ENCODE measurements at places on chromosomes 3 and 15.

- no peak overlapping the region for H3K4me3 ChIP-seq
- H3K27ac ChIP-seq = no peak overlapping the region
- H3K27me3 ChIP-seq = no peaks in the 10 kb centered on the region
- peaks cover 68% of the 10 kb centered on the region for H3K36me3 ChIP-seq
Measured at GRCh38 chr3:141575879-141576743, 89.3 kb downstream of the RASA2 start.

GRCh38 chr3:115022835-115023398 is 124.2 kb downstream of the ZBTB20 start:
- no peak for DNase-seq
- H3K36me3 ChIP-seq = no peaks in the 10 kb centered on the region

- peak overlapping the region; percentile 49 for H3K27ac ChIP-seq
- no peaks in the 10 kb centered on the region for H3K4me1 ChIP-seq
- no peaks in the 10 kb centered on the region for H3K27me3 ChIP-seq
- no peak for DNase-seq
- H3K4me3 ChIP-seq = peak overlapping the region; percentile 29
Measured at GRCh38 chr3:190101320-190102011, 19.2 kb downstream of the P3H2 start.

DNA sequence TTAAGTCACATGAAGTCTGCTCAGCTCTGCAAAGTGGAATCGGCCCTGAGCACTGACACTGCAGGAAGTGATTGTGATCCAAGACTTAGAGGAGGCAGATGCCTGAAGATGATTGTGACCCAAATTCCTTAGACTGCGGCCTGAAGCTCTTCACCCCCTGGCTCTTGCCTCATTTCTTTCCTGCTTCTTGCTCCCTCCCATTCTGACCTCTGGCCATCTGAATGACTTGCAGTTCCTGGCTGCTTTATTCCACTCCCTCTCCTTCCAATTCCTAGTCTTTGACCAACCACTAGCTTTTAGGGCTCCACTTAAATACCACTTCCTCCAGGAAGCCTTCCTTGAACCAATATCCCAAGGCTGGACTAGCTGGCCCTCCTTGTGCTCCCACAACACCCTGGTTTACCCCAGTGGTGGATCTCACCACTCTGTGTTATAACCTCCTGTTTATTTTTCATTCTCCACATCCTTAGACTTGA is 9.9 kb upstream of the EPB42 start:
- no peaks in the 10 kb centered on the region for H3K27me3 ChIP-seq
- H3K4me1 ChIP-seq = no peaks in the 10 kb centered on the region
- peak; percentile 74 for DNase-seq

- H3K36me3 ChIP-seq = no peaks in the 10 kb centered on the region
- H3K4me3 ChIP-seq = peak overlapping the region; percentile 40
- peak; percentile 77 for DNase-seq
- no peaks in the 10 kb centered on the region for H3K27me3 ChIP-seq
- no peak overlapping the region for H3K27ac ChIP-seq
- no peaks in the 10 kb centered on the region for H3K4me1 ChIP-seq
Measured at GRCh38 chr3:32467333-32468070, 35.1 kb downstream of the CMTM6 start.

GRCh38 chr3:179224584-179224983 is 26.3 kb downstream of the KCNMB3 start:
- H3K36me3 ChIP-seq = peaks cover 52% of the 10 kb centered on the region
- no peaks in the 10 kb centered on the region for H3K27me3 ChIP-seq
- DNase-seq = no peak
- no peaks in the 10 kb centered on the region for H3K4me1 ChIP-seq

DNA sequence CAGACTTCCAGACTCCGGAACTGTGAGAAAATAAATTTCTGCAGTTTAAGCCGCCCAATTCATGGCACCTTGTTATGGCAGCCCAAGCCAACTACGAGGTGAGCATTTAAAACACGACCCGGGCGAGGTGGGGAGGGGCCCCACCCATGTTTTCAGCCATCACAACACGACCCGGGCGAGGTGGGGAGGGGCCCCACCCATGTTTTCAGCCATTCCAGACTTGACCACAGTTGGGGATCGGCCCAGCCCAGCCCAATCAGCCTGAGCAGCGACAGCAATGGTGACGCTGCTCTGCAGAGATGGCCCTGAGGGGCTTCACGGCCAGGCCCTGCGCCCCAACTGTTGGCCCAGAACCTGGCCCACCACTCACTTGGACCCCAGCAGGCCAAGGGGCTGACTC is 93.1 kb downstream of the ATP10A start:
- no peak for DNase-seq
- H3K4me1 ChIP-seq = peaks cover 46% of the 10 kb centered on the region
- no peaks in the 10 kb centered on the region for H3K27me3 ChIP-seq
- H3K36me3 ChIP-seq = peaks cover 10% of the 10 kb centered on the region
- no peak overlapping the region for H3K4me3 ChIP-seq

GRCh38 chr3:31808143-31808720 is 172.8 kb downstream of the OSBPL10 start:
- H3K27me3 ChIP-seq = no peaks in the 10 kb centered on the region
- no peaks in the 10 kb centered on the region for H3K4me1 ChIP-seq
- no peak overlapping the region for H3K27ac ChIP-seq
- no peak for DNase-seq
- no peak overlapping the region for H3K4me3 ChIP-seq
- H3K36me3 ChIP-seq = no peaks in the 10 kb centered on the region

- H3K27me3 ChIP-seq = no peaks in the 10 kb centered on the region
- H3K27ac ChIP-seq = no peak overlapping the region
- no peaks in the 10 kb centered on the region for H3K4me1 ChIP-seq
- no peak for DNase-seq
Measured at GRCh38 chr3:154227531-154227930, 96.8 kb downstream of the DHX36 start.

GRCh38 chr3:170321321-170322034 is 36.0 kb upstream of the SKIL start:
- no peaks in the 10 kb centered on the region for H3K36me3 ChIP-seq
- H3K4me3 ChIP-seq = no peak overlapping the region
- no peak overlapping the region for H3K27ac ChIP-seq
- H3K27me3 ChIP-seq = no peaks in the 10 kb centered on the region
- DNase-seq = no peak
- no peaks in the 10 kb centered on the region for H3K4me1 ChIP-seq

GRCh38 chr3:167929968-167930367 is 165.8 kb downstream of the GOLIM4 start:
- H3K4me3 ChIP-seq = no peak overlapping the region
- no peaks in the 10 kb centered on the region for H3K27me3 ChIP-seq
- H3K36me3 ChIP-seq = no peaks in the 10 kb centered on the region
- no peak for DNase-seq
- no peaks in the 10 kb centered on the region for H3K4me1 ChIP-seq

DNA sequence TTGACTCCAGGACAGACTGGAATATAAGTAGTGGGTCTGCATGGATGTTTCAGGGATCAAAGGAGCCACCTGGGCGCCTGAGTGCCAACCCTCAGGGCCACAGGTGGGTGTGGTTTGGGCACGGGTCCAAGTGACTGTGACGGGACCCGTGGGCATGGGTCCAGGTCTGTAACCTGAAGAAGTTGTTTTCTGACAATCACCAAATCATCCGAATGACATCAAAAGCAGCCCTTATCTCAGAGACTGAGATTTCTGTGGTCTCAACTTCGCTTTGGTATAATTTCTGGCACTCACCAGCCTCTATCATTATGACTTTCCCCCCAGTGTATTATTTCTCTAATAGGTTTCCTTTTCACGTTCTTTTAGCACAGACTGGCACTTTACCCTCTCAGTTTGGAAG is 24.4 kb downstream of the RLBP1 start:
- H3K27ac ChIP-seq = peak overlapping the region; percentile 57
- peaks cover 32% of the 10 kb centered on the region for H3K4me1 ChIP-seq
- no peaks in the 10 kb centered on the region for H3K27me3 ChIP-seq
- H3K4me3 ChIP-seq = no peak overlapping the region
- DNase-seq = no peak
- H3K36me3 ChIP-seq = peaks cover 72% of the 10 kb centered on the region

DNA sequence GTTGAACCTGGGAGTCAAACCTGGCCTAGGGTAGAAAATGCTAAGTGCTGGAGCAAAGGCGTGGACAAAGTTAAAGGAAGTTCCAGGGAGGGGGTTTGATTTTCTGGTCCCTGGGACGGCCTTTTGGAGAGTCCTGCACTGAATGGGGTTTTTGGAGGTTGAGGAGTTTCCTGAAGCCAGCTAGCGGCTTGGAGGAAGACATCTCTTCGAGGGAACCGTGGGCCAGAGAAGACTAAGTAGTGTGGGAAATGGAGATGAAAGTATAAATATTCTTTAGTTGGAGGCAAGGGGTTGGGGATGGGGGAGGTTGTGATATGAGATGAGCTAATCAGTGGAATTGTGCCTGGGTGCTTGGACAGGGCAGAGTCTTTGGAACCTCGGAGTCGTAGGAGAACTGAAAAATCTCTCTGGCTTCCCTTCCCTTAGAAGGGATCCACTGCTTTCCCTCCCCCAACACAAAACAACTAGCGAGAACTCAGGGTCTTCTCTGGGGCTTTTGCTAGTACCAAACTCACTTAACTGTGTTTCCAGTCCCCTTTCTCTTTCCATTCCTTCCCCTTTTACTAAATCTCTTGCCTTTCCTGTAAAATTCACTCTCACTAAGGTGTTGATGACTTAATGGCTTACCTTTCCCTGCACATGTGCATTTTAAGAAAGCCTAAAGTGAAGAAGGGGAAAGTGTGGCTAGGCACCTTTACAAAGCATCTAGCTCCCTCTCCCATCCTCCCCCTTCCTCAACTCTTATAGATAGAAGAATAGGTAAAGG is 1.0 kb downstream of the LPP start:
- peak overlapping the region; percentile 68 for H3K4me3 ChIP-seq
- no peaks in the 10 kb centered on the region for H3K36me3 ChIP-seq
- no peaks in the 10 kb centered on the region for H3K27me3 ChIP-seq
- peaks cover 45% of the 10 kb centered on the region for H3K4me1 ChIP-seq
- no peak for DNase-seq

DNA sequence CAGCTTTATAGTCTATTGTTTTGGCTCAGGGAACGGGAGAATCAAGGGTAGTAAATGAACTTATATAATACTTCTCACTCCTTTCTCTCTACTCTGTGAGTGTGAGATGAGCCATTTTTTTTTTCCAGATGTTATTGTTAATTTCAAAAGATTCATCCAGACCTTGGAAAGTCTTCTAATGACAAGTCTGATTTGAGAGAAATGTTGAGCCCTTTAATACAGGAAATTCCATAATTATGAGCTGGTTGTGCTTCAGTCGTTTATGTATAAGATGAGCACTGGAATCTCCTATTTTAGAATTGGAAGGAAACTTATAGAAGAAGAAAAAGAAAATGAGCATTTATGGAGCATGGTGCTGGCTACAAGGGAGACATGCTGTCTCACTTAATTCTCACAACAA is 92.0 kb downstream of the FBN1 start:
- H3K4me1 ChIP-seq = peaks cover 2% of the 10 kb centered on the region
- no peak overlapping the region for H3K4me3 ChIP-seq
- no peaks in the 10 kb centered on the region for H3K27me3 ChIP-seq
- no peak for DNase-seq
- no peak overlapping the region for H3K27ac ChIP-seq
- no peaks in the 10 kb centered on the region for H3K36me3 ChIP-seq

DNA sequence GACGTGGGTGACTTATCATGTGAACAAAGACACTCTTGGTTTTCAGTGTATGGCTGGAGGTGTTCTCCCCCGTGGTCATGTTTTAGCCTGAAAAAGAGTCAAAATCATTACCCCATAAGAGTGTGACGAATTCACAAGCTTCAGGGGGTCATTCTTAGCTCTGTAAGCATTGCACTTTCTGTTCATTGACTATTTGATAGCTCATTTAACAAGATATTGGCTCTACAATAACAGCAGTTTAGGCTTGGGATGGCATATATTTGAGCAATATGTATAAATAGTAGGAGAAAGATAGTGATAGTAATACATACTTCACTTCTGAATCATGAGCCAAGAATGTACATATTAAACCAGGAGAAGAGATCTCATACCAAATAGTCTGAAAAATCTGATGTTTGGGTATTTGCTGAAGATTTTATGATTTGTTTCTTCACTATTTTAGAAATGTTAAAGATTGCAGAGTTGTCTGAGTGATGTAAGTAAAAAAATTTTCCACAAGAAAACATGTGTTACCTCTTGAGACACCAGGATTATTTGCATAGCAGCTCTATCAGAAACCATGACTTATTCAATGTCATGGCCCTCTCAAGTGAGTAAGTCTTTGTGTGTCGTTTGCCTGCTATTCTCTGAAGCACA is 996.0 kb downstream of the OTOL1 start:
- no peaks in the 10 kb centered on the region for H3K4me1 ChIP-seq
- H3K4me3 ChIP-seq = no peak overlapping the region
- no peaks in the 10 kb centered on the region for H3K27me3 ChIP-seq
- DNase-seq = no peak

DNA sequence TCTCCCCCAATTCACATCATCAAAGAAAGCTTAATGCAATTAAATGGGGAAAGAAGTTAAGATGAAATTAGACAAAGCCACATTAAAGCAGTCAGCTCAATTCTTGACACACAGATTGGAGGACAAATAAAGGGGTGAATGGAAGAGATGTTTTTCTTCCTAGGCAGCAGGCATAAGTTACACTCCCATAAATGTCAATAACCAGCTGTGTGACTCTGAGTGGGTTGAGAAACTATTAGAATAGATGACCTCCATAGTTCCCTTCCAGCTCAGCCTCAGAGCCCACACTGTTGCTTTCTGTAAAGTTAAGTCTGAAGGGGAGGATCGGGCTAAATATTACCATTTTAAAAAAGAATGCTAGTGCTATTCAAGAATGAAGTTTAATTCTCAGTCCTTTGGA is 71.0 kb downstream of the THBS1 start:
- DNase-seq = no peak
- H3K4me3 ChIP-seq = no peak overlapping the region
- H3K4me1 ChIP-seq = no peaks in the 10 kb centered on the region
- H3K36me3 ChIP-seq = no peaks in the 10 kb centered on the region

- H3K4me3 ChIP-seq = no peak overlapping the region
- H3K4me1 ChIP-seq = no peaks in the 10 kb centered on the region
- no peak for DNase-seq
- no peaks in the 10 kb centered on the region for H3K27me3 ChIP-seq
- H3K36me3 ChIP-seq = no peaks in the 10 kb centered on the region
- H3K27ac ChIP-seq = no peak overlapping the region
Measured at GRCh38 chr3:45904931-45905330, 18.6 kb downstream of the CCR9 start.

GRCh38 chr3:55285156-55285555 is 201.9 kb downstream of the WNT5A start:
- no peak for DNase-seq
- no peak overlapping the region for H3K27ac ChIP-seq
- no peaks in the 10 kb centered on the region for H3K4me1 ChIP-seq

Data from tibial artery (tissue), 4 donors.